ENCODE measurements at places on chromosomes 4 and X. TPM values are rescaled to one million over a fixed set of nuclear protein-coding genes. Genes with fewer than 3 reads are reported as not detected.

- DNase-seq, result no peak
Observed at GRCh38 chrX:28843817-28844216, 256.6 kb downstream of the IL1RAPL1 start.

- DNase-seq, result no peak
Observed at GRCh38 chrX:10444204-10444603, 176.2 kb downstream of the MID1 start.

DNA sequence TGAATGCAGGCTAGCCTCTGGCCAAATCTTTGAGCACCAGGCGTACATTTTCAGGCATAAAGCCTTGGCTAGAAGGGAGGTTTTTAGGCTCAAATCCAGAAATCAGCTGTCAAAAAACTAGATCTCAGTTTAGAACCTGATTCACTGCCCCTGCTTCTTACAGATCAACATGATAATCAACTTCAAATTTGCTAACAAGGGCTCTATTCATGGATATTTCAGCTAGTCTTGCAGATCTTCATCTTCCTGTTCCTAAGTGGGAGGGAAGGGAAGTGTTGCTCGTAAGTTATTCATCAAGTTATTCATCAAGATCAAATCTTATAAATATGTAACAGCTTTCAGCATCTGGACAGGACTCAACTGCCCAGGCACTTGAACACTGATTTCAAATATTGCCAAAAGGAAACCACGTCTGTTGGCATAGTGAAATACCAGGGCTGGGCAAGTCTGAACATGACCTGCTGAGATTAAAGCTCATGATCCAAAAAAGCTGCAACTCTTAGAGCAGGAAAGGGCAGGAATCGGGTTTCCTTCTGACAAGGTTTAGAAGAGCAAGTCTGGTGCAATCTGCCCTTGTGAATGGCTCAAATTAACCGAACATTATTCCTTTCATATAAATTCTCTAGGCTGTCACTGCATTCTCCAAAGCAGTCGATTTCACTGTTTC is 200.3 kb downstream of the PDGFC start:
- no peak for DNase-seq

DNA sequence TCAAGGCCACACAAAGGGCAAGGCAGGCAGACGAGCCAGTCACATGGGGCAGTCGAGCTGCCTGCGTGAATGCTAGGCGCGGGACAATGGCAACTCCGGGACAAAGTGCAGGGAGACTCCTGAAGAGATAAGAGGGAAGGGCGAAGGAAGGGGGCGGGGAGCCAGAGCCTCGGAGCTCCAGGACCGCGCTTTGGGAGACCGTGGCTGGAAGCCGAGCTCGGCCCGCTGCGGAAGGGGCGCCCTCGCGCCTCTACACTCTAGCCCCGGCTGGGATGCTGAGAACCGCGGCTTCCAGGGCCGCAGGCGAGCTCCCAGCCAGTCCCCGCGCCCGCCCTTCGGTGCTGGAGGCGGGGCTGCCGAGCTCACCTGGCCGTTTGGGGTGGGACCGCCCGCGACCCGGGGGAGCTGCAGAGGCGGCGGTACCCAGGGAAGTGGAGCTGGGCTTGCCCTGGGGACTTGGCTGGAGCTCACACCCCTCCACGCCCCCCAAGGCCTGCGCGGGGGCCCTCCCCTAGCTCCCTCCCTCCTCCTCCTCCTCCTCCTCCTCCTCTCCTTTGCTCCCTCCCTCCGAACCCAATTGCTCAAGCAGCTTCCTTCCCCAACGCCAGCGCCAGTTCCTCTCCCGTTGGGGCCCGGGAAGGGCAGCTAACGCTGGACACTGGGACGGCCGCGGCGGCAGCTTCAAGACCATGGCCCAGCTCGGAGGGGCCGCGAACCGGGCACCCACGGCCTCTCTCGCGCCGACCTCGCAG is at the start of gene SOWAHD:
Gene SOWAHD, plus strand, starts transcription at position 610 of the 752 bp plus-strand sequence. Its CDS starts 80 bp downstream, at position 690.
- DNase-seq, result peak; percentile 14

DNA sequence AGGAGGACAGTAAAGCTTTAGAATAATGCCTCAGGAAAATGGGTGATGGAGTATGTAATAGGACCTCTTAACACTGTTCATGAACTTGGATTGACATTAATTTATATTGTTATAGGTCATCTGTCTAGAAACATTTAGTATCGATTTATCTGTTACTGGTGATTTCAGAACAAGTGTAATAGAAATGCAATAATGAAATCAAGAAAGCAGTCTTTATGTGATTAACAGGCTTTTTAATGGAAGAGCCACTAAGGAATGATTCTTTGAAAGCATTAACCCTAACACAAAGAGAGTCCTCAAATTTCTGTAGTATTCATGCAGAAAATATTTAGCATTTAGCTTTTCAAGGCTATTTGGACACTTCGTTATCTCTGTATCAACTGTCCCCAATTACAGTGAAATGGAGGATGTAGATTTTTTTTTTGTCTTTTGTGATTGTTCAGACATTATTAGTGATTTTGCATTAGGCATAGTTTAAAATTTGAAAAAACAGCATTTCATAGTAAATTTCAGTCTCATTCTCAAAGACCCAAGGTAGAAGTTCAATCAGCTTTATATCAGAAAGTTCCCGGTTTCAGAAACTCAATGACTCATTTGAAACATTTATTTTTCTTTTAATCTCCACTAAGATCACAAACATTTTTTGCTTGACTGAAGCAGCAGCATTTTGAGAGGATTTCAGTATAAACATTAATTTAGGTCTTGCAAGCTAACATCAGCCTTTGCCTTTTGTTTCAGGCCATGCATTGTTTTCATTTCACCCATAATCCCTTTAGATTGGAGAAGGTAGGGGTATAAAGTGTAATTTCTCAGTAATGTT is 56.3 kb downstream of the AGTR2 start:
- no peak for DNase-seq

DNA sequence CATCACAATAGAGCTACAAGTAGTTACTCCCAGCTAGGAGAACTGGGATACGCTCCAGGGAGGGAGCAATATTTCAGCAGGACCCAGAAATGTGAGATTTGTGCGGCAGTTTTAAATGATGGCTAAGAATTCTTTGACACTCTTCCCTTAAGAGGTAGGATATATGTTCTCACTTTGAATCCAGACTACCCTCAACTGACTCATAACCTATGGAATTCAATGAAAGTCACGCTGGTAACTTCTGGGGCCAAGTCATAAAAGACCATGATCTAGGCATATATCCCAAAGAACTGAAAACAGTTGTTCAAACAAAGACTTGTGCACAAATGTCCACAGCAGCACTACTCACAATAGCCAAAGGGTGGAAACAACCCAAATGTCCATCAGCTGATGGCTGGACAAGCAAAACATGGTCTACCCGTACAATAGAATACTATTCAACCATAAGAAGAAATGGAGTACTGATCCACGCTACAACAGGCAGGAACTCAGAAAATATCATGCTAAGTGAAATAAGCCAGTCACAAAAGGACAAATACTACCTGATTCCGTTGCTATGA is 10.5 kb downstream of the CD99L2 start:
- no peak for DNase-seq

GRCh38 chrX:84258708-84259107 is 70.7 kb upstream of the RPS6KA6 start:
- DNase-seq, result no peak

- no peak for DNase-seq
Observed at GRCh38 chr4:82621251-82621650, 59.5 kb upstream of the TMEM150C start.

DNA sequence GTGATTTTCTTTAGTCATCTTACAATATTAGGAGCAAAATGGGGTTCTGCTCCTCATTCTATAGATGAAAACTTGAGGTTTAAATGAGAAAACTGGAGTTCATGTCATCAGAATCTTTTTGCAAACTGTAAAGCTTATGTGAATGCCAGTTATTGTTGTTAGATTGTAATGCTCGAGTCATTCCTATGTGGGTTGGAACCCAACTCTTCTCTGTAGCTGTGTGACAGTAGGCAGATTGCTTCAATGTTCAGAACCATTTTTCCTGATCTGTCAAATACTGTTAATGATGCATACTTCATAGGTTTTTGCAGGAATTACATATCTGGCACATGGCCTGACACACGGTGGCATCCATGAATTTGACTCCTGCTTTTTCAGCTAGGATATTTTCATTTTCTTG is 178.9 kb downstream of the RAPGEF2 start:
- no peak for DNase-seq

- no peak for DNase-seq
Observed at GRCh38 chr4:123495530-123495929, 98.9 kb downstream of the SPRY1 start.

- no peak for DNase-seq
Observed at GRCh38 chr4:158008551-158009218, 164.1 kb downstream of the GASK1B start.

DNA sequence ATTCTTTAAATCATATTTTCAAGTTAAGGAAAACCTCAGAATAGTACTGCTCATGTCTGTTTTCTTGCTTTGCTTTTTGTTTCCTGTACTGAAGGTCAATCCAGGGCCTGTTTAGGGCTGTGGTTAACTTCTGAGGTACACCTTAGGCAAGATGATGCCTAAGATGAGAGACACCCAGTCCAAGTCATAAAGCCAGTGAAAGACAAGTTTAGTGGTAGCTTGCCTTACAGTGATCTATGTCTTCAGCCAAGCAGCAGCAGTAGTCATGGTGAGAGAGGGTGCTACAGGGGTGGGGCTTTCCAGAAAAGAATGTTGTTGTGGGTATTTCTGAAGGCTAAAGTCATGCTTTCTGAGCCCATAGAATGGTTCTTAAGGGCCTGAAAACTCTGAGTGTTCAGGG is 173.7 kb downstream of the VSIG4 start:
- no peak for DNase-seq

DNA sequence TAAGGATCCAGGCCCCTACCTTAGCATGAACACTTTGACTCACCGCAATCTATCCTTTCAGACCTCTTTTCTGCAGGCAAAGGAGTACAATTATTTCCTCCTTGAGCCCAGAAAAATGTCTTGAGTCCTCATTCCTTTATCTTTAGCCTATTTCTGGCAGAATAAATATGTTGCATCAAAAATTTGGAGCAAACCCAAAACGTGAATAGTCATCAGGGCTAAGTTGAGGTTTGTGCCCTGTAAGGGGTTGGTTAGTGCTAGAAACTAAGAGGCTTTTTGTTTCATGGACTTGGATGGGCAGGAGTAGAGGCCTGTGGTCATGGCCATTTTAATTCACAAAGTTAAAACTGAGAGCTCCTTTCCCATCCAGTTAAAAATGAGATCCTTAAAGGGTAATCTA is 460.3 kb downstream of the GBA3 start:
- DNase-seq, result no peak

DNA sequence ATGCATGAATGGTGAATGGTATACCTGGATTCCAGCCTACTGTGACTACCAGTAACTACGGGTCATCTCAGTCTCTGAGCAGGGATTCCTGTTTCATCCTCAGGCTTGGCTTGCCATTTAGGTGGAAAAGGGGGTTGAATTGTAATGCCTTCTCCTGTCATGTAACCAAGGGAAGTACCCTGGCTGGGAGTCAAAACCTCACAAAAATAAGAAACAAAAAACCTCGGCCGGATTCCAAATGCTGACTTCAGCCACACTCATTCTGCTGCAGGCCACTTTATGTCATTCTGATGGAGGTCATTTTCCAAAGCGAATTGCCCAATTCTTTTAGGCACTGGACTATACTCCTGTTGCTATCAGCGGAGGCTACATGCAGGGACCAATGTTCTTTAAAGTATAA is 324.7 kb downstream of the LDB2 start:
- DNase-seq, result no peak

GRCh38 chr4:8769645-8770517 is 101.8 kb downstream of the HMX1 start:
- DNase-seq, result peak; percentile 30

GRCh38 chr4:87056881-87057280 is 122.1 kb downstream of the AFF1 start:
- no peak for DNase-seq

DNA sequence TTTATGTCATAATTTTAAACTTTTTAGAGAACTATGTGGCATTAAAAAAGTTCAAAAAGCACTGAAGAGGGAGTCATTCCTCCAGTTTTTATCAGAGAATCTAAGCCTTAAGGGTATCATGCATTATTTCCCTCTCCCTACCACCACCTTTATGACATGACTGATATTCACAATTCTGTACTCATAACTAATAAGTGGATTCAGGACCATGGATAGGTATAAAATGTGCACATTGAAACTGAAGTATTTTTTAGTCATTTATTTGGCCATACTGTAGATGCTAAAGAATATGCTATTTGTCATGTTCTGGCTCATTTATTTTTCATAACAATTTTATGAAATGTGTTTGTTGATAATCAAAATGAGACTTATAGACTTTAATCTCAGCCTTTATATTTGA is 897.5 kb upstream of the AGA start:
- DNase-seq, result no peak

- no peak for DNase-seq
Observed at GRCh38 chrX:31392513-31392912, 320.7 kb upstream of the FTHL17 start.

GRCh38 chr4:122639181-122639580 is 18.3 kb upstream of the IL21 start:
- DNase-seq, result no peak

- DNase-seq, result no peak
Observed at GRCh38 chr4:74893171-74893570, 39.7 kb upstream of the PARM1 start.

- no peak for DNase-seq
Observed at GRCh38 chr4:73599182-73599581, 21.1 kb downstream of the RASSF6 start.

DNA sequence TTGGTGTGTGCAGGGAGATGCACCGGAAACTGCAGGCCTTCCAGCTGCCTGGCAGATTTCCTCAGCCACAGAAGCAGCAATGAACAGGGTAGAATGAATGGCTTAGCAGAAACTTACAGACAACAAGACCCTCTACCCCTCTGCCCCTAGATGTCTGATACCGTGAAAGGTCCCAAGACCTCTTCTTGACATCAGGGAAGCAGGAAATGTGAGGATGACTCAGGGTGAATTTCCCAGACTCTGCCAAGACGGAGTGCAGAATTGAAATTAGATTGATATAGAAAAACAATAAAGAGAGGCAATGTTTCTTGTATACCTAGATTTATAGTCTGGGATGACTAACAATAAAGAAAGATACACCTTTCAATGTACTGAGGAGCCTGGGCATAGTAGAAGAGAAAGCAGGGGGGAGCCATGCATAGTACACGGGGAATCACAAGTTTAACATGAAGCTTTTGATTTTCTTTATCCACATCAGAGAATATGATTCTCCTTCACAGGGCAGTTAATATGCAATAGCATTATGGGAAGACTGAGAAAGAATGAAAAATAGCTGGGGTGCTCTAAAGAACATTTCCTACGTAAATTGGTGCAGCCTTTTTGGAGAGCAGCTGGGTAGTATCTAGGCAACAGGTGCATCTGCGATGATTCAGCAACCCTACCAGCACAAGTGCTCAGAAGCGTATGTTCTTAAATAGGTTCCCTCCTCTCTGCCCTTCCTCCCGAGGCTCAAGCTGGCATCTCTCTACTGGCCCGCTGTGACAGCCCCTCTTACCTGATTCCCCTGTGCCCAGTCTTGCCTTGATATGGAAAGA is 18.3 kb upstream of the CXCR3 start:
- DNase-seq, result no peak

GRCh38 chr4:1654216-1654955 is 29.7 kb downstream of the FAM53A start:
- no peak for DNase-seq

- no peak for DNase-seq
Observed at GRCh38 chrX:97898798-97899197, 1015.1 kb downstream of the RPA4 start.

The SPANXD gene
- not detected for total RNA-seq

The HADH gene
- total RNA-seq, result 48.1 TPM

The PTPN13 gene
- 0.36 TPM for total RNA-seq

The POU3F4 gene
- not detected for total RNA-seq

The FOXR2 gene
- total RNA-seq, result not detected

The DDIT4L gene
- 2.0 TPM for total RNA-seq

The THAP9 gene
- 6.7 TPM for total RNA-seq

The TMEM255A gene
- total RNA-seq, result not detected

The APLN gene
- 2.0 TPM for total RNA-seq

The FAM133A gene
- not detected for total RNA-seq

The FABP2 gene
- total RNA-seq, result not detected

All from activated naive CD4-positive, alpha-beta T cell treated with anti-CD3 and anti-CD28 coated beads, Interleukin-2, amount 50 U/mL, for 72 hours (primary cell).